Activated CD4-positive, alpha-beta T cell treated with anti-CD3 and anti-CD28 coated beads for 4 hours (primary cell): ENCODE measurements at places on chromosomes 4 and X.

GRCh38 chr4:98068495-98068894 lies 74.8 kb downstream of the STPG2 start:
- DNase-seq, result no peak

GRCh38 chr4:73451404-73451803 lies 15.4 kb downstream of the AFP start:
- no peak for DNase-seq

DNA sequence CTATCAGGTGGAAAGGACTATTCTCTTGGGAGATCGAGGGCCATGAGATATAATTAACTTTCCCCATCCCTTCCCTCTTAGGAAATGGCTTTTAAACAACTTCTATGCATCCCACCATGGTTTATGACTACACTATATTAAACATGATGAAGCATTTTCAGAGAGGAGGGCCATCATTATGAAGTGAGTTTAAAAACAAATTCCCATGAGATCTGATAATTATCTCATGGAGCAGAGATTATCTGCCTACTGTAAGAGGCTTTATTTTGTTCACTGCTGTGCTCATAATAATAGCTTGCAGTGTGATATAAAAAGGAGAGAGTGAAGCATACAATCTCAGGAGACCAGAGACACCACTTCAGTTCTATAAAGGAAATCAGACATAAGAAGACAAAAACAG lies 330.5 kb upstream of the ZFP42 start:
- no peak for DNase-seq

GRCh38 chr4:151294833-151295496 lies 18.0 kb downstream of the PRSS48 start:
- no peak for DNase-seq

DNA sequence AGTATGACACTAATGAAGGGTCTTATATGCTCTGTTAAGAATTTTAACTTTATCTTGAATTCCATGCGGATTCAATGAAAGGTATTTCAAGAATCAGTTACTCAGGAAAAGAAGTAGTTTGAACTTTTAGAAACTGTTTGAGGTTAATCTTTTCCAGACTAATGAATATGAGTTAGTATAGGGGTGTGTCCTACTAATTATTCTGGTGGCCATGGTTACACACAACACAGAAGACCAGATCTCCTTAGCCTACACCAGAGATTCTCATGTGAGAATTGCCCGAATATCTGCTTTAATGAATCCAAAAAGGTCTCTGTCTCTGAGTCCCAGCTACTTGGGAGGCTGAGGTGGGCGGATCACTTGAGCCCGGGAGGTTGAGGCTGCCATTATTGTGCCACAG lies 100.4 kb downstream of the MMRN1 start:
- DNase-seq, result no peak

GRCh38 chr4:52957835-52958631 lies 95.9 kb downstream of the RASL11B start:
- DNase-seq, result no peak

DNA sequence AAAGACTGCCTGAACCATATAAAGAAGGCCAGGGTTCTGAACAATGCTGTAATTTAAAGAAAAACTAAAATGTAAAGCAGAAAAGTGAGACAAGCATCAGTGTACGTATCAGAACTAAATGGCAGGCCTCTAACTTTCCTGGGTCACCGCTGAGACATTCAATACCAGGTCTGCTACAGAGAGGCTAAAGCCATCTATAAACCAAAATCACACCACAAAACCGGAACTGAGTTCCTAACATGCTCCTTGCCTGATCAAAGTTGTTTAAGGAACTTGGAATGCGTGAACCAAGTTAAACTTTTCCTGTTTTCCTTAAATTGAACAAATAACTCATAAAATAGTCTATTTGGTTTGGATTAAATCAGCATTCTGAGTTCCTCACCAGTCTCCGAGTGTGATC lies 55.3 kb upstream of the TECRL start:
- no peak for DNase-seq

GRCh38 chr4:15658136-15658770 lies 3.1 kb upstream of the FBXL5 start:
- no peak for DNase-seq

DNA sequence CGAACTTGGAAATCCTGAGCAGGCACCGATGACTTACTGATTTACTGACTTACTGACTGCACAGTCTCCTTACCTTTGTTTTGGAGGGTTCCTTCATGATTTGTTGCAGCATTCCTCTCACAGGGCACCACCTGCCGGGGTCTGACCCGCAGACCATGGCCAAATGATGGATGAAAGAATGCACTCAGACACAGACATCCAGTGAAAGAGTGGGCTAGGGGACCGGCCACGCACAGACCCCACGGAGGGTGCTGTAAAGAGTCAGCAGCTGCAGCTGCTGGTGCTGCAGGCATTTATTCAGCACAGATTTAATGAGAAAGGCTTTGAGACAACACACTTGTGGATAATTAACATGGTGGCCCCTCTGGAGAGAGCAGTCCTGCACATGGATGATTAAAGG lies 3.4 kb downstream of the MAGEB5 start:
- no peak for DNase-seq

DNA sequence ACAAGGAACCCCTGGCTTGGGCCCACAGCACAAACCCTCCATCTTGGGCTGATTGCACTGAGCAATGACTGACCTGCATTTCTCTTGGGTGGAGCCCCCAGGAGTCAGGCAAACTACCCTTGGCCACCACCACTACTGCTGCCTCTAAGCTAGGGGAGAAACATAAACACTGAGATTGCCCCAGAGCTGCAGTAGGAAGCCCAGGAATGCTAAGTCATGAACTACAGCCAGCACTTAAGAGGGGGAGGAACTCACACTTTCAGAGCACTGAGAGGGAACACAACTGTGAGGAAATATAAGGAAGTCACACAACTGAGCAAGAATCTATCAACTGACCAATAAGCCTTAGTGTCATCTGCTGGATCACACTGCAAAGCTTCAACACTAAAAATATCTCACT lies 111.6 kb upstream of the PPP3CA start:
- DNase-seq, result no peak

- no peak for DNase-seq
Measured at GRCh38 chr4:157013656-157014055, 42.1 kb upstream of the PDGFC start.

DNA sequence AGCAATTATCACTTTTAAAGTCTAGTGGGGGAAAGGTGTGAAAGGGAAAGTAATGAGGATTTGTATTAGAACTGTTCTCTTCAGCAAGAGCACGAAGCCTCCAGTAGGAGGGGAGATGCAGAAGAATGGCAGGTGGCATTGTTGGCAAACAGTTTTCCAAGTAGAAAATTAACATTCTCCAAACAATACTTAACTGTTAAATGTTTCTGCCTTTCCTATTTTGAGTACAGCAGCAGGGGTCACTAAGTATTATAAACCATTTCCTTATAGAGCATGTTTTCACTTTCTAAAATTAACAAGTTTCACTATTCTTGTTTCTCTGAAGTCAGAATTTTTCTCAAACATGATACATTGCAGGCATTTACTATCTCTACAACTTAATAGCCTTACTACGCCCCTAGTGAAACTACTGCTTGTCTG lies 58.7 kb downstream of the LEF1 start:
- DNase-seq, result no peak

DNA sequence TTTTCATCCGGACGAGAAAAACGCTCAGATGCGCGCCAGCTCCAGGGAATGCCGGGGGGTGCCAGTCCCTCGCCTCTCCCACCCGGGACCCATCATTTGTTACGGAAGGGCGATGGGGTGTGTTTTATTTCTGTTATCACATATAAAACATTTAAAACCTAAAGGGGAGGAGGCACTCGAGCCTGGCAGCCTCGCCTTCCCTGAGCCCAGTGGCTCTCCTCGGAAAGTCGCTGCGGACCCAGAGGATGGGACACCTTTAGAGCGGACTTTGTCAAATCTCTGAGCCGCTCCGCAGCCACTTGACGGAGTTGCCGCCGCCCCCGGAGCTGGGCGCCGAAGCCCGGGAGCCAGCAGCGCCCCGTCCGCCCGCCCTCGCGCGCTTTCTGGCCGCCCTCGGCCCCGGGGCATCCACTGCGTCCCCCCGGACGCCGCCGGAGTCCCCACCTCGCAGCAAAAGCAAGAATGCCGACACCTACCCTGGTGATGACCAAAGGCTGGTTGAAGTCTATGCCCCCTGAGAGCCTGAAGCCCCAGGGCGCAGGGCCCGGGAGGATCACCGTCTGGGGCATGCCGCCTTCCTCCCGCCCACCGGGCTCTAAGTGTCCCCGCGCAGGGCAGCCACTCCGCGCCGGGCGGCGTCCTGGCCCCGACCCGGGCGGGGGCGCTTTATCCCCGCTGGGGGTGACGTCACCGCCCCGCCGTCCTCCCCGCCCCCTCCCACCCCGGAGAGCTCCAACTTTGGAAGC lies at the start of gene PDLIM3:
Gene PDLIM3, minus strand, starts transcription at position 642 of the 746 bp plus-strand sequence. Its CDS starts 73 bp downstream, at position 569.
- no peak for DNase-seq

- no peak for DNase-seq
Measured at GRCh38 chr4:177256950-177257349, 52.7 kb upstream of the NEIL3 start.

GRCh38 chrX:103155201-103155600 lies 59.7 kb upstream of the BEX4 start:
- DNase-seq, result no peak

DNA sequence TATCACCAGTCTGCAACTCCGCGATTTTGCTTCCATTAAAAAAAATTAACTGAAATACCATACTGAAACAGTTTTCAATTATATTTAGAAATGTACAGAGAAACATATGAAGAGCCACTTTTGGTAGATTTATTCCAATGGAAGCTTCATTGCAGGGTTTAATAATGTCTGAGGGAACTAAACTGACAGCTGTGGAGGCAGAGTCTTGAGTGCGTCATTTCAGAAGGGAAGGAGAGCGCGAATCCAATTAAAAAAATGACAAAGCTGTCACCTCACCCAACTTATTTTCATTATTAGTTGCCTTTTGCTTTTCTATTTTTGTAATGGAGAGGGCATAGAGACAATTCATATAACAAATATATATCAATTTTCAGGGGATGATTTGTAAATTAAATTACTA lies 104.0 kb downstream of the UNC5C start:
- no peak for DNase-seq

- DNase-seq, result no peak
Measured at GRCh38 chr4:48949518-48950219, 36.4 kb upstream of the CWH43 start.

DNA sequence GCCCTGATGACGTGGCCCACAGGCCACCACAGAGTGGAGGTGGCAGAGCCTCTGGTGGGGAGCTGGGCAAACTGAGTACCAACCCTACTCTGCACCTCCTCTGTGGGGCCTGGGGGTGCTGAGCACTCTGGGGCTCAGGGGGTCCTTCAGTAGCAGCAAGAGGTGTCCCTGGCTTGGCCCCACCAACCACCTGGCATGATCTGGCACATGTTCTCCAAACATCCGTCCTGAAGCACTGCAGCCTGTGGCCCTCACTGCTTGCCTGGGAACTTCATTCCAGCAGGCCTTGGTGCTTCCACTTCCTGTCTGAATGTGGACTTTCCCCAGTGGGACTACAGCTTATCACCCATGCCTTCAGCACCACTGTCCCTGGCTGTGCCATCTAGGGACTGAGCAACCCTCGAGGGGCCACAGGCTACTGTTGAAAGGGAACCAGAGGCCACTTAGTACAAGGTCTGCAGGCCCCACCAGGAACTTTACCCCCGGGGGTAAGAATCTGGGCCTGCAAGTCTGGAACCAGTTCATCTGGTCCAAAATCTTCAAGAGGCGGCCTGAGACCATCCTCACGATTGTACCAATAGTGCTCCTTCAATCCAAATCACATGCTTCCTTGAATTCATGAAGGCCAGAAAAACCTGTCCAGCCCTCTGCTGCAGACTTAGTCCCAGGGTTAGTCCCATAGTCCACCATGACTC lies 13.2 kb downstream of the TNIP2 start:
- DNase-seq, result no peak

- DNase-seq, result no peak
Measured at GRCh38 chrX:25869761-25870160, 268.4 kb upstream of the MAGEB18 start.

DNA sequence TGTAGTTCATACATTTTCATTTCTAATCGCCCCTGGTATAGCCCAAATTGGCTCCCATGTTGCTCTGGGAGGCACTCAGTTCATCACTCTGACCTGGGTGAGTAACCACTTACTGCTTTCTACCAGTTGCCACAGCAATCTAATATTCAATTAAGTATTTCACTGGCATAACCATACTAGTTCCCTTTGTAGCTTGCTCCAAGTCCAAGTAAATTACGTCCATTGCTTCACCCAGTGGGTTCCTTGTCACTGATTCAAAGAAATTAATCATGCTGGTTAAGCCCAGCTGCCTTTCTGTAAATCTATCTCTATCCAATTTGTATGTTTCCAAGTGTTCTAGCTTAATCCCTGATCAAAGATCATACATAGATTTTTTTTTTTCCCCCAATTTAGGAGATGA lies 92.0 kb upstream of the CBR4 start:
- DNase-seq, result no peak
